ENCODE measurements at places on chromosomes 16 and 17. TPM values are rescaled to one million over a fixed set of nuclear protein-coding genes. Genes with fewer than 3 reads are reported as not detected.

Gene TBC1D26
- total RNA-seq: not detected

DNA sequence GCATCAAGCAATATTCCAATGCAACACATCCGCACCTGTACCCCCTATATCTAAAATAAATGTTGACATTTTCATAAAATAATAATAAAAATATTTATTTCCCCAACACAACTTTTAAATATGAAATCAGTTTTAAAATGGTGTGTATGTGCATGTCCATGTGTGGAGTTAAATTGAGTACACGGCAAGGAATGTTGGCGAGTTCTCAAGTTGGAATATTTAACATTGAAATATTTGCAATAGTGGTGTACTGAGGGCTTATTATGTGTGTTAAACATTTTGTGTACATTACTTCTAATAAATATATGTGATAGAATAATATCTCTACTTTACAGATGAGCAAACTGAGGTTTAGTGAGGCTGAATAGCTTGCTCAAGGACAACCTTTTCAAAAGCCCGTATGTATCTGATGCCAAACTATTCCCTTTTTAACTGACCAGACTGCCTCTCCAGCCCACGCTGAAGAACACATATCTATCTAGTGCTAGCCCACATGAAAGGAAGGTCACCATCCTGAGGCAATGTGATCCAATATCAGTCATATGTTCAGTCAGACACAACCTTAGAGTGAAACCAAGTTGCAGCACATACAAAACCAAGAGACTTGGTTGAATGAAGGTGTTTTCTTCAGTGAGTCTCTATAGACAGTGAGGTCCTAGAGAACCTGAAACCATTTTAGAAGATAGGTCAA, 192.2 kb upstream of the CDH11 start:
- DNase-seq: no peak

- no peak for DNase-seq
These were observed at the start of gene XYLT1 for GRCh38 chr16:17470908-17471718. XYLT1 (minus strand) TSS chr16:17470960; CDS start chr16:17470796, 164 bp downstream.

DNA sequence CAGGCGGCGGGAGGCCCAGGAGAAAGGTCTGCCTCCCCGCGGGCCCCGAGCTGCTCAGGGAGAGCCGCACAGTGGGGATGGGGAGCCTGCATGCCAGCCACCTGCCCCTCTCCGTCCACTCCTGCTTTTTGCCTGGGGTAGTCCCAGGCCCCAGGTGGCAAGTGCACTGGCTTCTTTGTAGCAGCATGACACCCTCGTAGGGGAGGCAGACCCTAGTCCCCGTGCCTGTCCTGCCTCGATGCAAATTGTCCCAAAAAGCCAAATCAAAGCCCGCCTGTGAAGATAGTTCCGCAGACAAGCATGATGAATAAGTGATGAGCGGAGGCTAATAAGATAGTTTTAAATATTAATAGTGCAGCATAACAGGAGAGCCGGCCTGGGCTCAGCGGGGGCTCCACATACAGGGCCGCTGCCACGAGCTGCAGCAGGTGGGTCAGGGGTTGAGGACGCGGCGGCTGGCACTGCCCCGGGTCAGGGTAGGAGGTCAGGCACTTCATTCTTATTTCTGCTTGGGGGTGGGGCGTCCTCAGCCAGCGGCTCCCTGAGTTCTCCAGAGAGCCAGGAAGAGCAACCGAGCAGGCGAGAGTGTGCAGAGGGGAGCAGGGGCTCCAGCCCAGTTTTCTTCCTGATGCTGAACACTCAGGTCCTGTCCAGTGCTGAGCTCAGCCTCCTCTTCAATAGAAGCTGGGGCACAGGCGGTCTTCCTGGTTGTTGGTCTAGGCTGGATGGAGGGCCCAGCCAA, 26.8 kb downstream of the GINS2 start:
- DNase-seq: no peak

DNA sequence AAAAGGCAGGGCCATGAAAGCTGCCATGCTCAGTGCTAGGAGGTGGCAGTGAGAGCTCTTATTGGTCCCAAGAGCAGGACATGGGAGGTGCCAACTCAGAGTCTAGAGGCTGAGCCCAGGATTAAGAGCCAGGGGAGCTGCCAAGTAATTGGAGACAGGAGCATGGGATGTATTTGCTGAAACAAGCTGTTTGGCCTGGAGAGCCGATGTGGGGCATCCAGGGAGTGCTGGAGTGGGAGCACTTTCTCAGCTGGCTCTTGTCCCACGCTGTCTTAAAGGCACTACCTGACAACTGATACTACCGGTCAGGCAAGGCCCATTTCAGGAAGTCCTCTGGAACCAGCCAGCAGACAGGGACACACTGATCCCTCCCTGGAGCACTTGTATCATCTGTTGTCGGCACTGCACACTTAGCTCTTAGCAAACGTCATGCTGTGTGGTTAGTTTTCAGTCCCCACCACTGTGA, 19.3 kb downstream of the ANKFN1 start:
- DNase-seq: no peak

Gene FLYWCH2
- total RNA-seq: 55.5 TPM

- no peak for DNase-seq
These were observed 36.2 kb downstream of the ZFPM1 start for GRCh38 chr16:88489163-88489741.

Gene ATP2A1
- 0.92 TPM for total RNA-seq

GRCh38 chr17:27947005-27947406, 53.8 kb upstream of the LYRM9 start:
- no peak for DNase-seq

DNA sequence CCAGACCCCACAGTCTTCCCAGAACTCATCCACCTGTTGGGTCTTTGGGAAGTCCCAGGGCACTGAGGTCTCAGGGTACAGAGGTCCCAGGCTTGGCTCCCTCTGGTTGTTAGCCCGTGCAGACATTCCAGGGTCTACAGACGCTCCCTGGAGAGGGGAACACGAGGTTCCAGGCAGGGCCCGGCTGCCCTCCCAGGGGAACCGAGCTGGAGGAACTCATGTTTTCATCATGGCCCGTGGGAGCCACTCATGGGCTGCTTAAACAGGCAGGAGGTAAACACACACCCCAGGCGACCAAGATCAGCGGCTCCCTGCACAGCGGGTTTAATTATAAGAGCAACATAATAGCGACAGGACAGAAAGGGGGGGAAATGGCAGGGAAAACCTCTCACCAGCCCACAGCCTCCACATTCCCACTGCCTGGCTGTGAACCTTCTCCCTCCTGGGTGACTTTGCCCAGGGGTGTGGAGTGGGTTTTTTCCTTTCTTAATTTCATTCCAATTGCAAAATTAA, 36.5 kb downstream of the TRARG1 start:
- DNase-seq: no peak

DNA sequence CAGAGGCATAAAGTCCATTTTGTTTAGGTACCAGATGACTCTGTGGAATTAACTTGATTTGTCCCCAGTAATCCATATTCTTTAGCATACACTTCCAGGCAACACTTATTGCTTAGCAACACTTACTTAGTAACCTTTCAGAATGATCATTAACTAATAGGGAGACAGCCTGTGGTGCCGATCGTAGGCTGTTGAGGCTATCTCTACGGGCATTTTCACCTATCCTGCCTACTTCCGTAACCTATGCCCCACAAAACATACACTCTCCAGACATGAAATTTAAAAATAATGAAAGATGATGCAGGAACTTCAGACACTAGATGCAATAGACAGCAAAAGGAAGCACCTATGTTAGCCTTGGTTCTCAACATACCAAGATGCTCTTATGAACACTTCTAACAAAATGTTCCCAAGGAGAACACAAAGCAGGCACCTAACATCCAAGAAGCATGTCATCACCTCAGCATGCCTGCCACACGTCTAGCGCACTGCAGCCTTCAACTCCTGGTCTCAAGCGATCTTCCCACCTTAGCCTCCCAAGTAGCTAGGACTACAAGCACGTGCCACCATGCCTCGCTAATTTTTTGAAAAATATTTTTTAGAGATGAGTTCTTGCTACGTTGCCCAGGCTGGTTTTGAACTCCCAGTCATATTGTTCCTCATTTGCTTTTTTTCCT, 34.5 kb downstream of the HLF start:
- DNase-seq: no peak

- DNase-seq: no peak
These were observed 213.9 kb downstream of the TMEM114 start for GRCh38 chr16:8376430-8376829.

GRCh38 chr17:63707151-63707550, 7.2 kb upstream of the LIMD2 start:
- DNase-seq: no peak

DNA sequence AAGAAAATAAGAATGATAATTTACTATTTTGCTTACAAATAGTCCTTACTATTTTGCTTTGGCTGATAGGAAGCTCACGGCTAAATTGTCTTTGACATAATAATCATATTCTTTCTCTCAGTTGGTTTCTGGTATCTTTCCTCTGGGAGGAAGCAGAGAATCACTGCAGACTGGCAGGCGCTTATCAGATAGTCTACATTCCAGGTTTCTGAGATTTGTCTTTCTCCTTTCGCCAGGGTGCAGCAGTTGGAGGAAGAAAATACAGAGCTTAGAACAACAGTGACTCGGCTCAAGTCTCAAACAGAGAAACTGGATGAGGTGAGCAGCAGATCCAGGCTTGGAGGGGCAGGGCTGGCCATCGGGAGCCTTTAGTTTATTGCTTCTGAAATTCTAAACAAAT, 136.1 kb downstream of the RAB11FIP4 start:
- no peak for DNase-seq

GRCh38 chr17:13351046-13351445, 250.7 kb downstream of the HS3ST3A1 start:
- no peak for DNase-seq

GRCh38 chr16:55647798-55648197, 8.0 kb upstream of the SLC6A2 start:
- no peak for DNase-seq

Gene HIGD1B
- total RNA-seq: not detected

Gene SLC52A1
- total RNA-seq: 1.3 TPM

DNA sequence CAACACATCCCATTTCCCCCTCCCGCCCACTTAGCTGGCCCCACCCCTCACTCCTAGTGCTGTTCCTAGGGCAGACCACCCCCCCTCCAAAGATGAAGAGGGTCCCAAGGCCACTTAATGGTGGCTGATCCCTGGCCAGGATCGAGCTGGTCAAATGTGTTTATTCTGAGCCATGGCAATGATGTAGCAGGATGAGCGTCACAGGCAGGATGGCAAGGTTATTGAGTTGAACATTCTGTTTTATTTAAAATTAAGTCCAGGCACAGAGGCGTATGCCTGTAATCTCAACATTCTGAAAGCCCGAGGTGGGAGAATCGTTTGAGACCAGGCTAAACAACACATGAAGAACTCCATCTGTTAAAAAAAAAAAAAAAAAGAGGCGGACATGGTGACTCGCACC, 12.2 kb downstream of the ZNF423 start:
- DNase-seq: no peak

Gene DNAAF8
- not detected for total RNA-seq

All from epithelial cell of proximal tubule (primary cell).